ENCODE measurements at places on chromosomes 13 and 19. TPM values are rescaled to one million over a fixed set of nuclear protein-coding genes. Genes with fewer than 3 reads are reported as not detected.

Gene SIGLEC11
- total RNA-seq: 0.10 TPM

Gene OR7A5
- total RNA-seq: not detected

Gene ATXN8OS
- total RNA-seq: not detected

Gene FAAP24
- 13.3 TPM for total RNA-seq

Gene LPAR2
- 4.9 TPM for total RNA-seq

Gene IL17D
- total RNA-seq: 1.5 TPM

Gene ZMYM2
- total RNA-seq: 17.1 TPM

Gene KCTD15
- total RNA-seq: 43.0 TPM

Gene NOTCH3
- total RNA-seq: 20.8 TPM

Gene WDR88
- not detected for total RNA-seq

Gene ZNF726
- 1.0 TPM for total RNA-seq

Gene ERICH4
- not detected for total RNA-seq

Gene BEST2
- 0.22 TPM for total RNA-seq
